Head of caudate nucleus (tissue), 42 donors: ENCODE measurements at places on chromosomes 11 and 22.
A peak's percentile ranks its signal among the peaks of the same experiment; 100 is the strongest.

DNA sequence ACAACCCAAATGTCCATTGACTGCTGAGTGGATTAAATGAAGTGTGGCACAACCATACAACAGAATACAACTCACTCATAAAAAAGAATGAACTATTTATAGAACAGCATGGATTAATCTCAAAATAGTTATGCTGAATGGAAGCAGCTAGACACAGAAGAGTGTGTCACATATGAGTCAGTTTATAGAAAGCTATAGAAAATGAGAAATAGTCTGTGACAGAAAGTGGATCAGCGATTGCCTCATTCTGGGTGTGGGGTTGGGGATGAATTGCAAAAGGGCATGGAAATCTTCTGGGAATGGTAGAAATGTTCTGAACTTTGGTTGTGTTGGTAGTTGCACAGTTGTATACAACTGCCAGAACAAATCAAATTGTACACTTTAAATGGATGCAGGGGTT, 37.4 kb downstream of the PRR5L start:
- DNase-seq, result no peak

- DNase-seq, result peak; percentile 72
Measured at GRCh38 chr11:10366568-10367331, 61.9 kb downstream of the ADM start.

DNA sequence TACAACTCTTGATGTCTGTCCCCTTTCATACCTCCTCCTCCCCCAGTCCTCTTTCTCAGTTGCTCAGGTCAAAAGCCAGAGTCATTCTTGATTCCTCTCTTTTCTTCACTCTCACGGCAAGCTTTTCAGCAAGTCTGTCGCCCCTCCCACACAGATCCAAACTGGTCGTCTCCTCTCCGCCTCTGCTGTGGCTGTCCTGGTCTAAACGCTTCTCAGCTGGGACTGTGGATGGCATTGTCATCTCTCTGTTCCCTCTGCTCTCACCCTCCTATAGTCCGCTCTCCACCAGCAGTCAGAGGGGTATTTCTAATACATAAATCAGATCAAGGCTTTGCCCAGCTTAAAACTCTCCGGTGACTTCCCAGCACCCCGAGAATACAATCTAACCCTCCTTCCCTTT, 46.8 kb upstream of the SPATA19 start:
- DNase-seq, result no peak

DNA sequence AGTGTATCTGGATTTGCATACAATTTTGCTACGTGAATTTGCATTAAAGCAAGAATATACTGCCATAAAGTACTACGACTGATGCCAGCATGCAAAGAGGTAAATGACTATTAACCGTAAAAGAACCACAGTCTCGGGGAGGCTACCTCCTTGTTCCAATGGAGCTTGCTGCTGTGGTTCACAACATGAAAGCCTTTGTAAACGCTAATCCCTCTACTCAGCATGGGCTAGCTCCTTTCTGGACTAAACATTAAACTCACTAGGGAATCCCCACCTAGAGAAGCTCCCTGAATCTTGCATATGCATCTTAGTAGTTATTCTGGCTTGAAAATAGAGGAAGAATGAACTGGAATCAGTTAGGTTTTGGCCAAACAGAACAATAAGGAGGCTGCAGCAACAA, 60.5 kb upstream of the ARHGAP32 start:
- DNase-seq, result no peak

DNA sequence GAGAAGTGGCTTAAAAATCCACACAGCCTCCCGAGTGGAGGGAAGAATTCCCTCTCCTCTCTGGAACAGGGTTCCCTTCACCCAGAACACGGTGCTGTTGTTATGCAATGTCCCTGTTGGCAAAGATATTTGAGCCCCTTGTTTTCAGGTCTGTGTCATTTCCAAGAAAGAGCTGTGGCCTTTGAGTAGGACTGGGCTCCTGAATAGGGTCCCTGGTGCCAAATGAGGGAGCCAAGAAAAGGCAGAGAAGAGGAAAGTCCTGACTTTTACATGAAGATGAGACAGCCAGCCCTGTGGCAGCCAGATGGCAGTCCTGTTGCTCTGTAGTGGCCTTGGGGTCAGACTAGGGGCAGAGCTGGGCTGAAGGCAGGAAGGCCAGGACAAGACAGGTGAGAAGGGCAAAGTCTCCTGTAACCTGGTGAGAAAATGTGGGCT, 51.2 kb upstream of the ELF5 start:
- no peak for DNase-seq

- no peak for DNase-seq
Measured at GRCh38 chr11:33724644-33725035, 11.6 kb downstream of the CD59 start.

DNA sequence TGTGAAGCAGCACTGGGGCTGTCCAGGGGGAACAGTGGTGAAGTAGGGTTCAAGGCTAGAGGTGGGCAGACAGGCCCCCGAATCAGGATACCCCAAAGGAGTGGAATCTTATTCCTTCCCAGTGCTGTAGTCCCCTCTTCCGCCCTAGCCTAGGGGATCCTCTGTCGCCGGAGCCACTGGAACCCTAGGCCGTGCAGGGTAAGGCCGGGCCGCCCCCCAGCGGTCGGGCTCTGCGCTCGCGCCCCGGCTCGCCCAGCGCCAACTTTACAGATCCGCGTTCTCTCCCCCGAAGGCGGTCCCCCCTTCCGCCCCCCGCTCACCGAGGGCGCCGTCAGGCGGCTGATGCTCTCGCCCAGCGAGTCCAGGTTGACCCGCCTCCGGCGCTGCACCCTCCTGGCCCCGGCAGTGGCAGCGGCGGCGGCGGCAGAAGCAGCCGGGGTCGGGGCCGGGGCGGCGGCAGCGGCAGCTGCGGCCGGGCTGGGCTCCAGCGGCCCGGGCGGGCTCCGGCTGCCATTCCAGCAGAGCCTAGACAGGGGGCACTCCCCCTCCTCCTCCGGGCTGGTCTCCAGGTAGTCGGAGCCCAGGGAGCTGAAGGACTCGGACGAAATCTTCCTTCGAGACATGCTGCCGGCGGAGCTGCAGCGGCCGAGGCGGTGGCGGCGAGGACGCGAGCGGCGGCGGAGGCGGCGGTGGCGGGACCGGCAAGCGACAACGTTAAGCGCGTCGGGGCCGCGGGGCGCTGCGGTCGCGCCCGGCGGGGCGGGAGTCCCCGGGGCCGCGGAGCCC, 650 bp downstream of the GUCY1A2 start:
- peak; percentile 78 for DNase-seq

DNA sequence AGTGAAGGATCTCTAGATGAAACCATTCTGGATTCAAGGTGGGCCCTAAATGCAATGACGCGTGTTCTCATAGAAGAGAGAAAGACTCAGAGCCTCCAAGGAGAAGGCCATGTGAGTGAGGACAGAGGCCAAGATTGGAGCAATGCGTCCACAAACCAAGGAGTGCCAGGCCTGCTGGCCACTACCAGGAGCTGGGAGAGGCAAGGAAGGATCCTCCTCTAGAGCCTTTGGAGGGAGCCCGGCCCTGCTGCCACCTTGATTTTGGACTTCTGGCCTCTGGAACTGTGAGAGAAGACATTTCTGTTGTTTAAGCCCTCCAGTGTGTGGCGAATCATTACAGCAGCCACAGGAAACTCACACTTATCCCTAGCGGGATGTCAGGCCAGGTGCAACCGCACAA, 52.7 kb upstream of the SHANK2 start:
- no peak for DNase-seq

- DNase-seq, result no peak
Measured at GRCh38 chr11:10550503-10551289, 9.7 kb upstream of the RNF141 start.

GRCh38 chr11:17019232-17019631, 5.0 kb upstream of the PLEKHA7 start:
- DNase-seq, result no peak

GRCh38 chr11:11978098-11978637, 30.3 kb downstream of the DKK3 start:
- DNase-seq, result no peak

- DNase-seq, result no peak
Measured at GRCh38 chr11:65919573-65920371, 546 bp downstream of the DRAP1 start.

- no peak for DNase-seq
Measured at GRCh38 chr11:124954590-124954955, 571 bp downstream of the CCDC15 start.

DNA sequence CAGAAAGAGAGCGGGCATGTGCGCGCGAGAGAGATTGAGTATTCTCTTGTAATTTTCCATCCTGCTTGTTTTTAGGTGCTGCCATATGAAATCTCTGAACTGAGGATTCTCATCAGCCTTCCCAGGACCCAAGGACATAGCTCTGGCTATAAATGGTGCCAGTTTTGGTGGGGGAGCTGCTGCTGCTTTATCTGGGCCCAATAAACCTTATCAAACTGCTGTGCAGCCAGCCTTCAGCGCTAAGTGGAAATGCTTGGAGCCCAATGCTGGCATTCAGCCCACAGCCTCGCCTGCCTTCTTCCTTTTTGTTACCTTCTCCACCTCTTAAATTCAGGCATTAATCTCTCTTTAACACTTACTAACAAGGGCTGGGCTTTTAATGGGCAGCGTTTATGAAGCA, 2.4 kb upstream of the ZBTB16 start:
- DNase-seq, result no peak

GRCh38 chr11:44532809-44533208, 32.7 kb upstream of the CD82 start:
- no peak for DNase-seq

DNA sequence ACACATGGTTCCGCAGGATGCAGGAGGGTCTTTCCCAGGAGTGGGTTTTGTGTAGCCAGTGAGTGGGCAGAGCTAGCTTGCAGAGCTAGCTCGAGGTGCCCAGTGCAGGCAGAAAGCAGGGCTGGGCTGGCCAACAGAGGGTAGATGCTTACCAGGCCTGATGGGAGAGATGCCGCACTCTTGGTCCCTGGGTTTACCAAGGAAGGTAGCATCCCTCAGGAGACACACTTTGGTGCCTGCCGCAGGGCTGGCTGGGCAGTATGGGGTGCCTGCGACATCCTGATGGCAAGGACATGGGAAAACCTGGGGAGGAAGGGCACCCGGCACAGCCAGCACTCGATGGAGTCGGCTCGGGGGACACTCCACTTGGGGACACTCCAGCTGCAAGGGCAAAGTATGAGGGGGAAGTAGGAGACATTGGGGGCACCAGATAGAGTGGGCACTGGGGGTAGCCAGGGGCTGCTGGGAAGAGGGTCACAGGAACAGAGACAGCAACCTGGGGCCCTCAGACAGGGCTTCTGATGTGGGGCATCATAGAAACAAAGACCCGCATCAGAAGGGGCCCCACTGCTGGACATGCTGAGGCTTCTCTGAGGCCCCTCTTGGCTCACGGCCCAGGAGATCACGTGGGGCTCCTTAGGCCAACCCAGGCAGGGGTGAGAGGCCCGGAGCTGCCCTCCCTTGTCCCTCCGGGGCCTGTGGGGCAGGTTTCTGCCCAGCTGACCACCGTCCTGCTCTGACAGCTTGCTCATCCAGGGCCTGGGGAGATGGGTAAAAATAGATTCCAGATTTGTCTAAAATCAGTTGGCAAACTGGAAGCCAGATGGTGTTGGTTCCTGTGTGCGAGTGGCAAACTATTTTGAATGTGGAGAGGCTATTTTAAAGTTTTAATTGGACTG, 89.8 kb downstream of the MORC2 start:
- peak; percentile 31 for DNase-seq

DNA sequence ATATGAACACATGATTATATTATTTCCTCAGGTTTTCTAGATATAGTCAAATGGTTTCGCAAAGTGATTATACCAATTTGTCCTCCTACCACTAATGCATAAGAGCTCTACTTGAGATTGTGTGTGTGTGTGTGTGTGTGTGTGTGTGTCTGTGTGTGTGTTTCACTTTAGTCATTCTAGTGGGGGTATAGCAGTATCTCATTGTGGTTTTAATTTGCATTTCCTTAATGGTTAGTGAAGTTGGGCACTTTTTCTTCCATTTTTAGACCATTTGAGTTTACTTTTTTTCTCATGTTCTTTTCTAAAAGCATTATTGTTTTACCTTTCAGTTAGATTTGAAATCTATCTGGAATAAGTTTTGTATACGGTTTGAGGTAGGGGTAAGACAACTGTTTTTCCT, 12.9 kb downstream of the CAPN5 start:
- DNase-seq, result no peak

- DNase-seq, result no peak
Measured at GRCh38 chr11:100932474-100933100, 197.0 kb downstream of the PGR start.

GRCh38 chr11:130465263-130465662, 16.8 kb downstream of the ADAMTS15 start:
- no peak for DNase-seq

GRCh38 chr11:86063536-86063935, 5.3 kb downstream of the PICALM start:
- no peak for DNase-seq

DNA sequence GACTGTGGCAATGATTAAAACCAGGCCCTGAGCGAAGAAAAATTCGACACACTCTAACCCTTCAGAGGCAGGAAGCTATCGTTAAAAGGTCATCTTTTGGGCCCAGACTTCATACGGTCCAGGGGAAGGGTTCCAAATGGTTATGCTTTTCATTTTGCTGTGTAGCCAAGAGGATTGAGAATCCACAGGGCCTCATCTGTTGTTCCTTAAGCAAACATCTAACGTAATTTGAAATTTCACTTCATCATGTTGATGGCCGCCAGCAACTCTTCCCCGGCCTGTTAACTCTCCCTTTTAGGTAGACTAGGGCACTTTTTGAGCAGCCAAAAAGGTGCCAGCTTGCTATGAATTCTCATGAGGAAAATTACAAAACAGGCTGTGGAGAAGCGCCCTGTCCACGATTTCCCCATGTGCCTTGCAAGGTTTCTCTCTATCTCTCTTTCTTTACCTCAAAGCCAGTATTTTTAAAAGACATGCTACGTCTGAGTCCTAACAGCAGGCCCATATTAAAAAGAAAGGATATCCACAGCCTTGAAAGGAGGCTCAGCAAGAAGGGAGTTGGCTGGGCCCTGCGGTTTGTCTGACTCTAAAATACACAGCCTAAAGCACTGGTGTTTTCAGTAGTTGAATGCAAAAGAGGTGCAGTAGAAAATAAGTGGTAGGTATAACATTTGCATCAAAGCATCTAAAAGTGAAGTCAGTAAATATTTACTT, 356.3 kb upstream of the NARS2 start:
- DNase-seq, result no peak

GRCh38 chr22:28247136-28247535, 328.1 kb upstream of the PITPNB start:
- no peak for DNase-seq

- no peak for DNase-seq
Measured at GRCh38 chr11:103035791-103036434, 56.0 kb downstream of the DCUN1D5 start.

- DNase-seq, result no peak
Measured at GRCh38 chr11:18371279-18371678, 23.1 kb upstream of the LDHA start.

DNA sequence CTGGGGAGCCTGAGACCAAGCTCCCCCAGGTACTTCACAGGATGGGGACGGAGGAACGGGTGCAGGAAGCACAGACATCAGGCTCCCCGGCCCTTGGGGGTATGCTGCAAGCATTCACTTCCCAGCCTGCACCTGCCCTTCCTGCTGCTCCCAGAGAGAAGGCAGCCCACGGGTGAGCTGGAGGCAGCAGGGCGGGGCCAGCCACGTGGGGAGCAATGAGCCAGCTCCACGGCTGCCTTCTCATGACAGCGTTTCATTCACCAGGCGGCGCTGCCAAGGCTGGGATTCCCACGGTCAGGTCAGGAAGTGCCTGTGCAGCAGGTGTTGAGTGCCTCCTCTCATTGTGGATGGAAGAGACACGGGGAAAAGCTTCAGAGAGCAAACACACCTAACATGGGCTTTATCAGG, 14.5 kb upstream of the PHLDA2 start:
- DNase-seq, result peak; percentile 75
